HT-29 (cell line): ENCODE measurements at places on chromosomes 4 and X. TPM values are rescaled to one million over a fixed set of nuclear protein-coding genes. Genes with fewer than 3 reads are reported as not detected.

The TRIM75 gene
- not detected in 2 replicates for total RNA-seq

The ANK2 gene
- 0.03 and 0.08 TPM in 2 replicates for total RNA-seq

The ASB12 gene
- 0.05 TPM in 1 of 2 replicates, not detected in the other for total RNA-seq

The SYP gene
- 0.61 and 1.1 TPM in 2 replicates for total RNA-seq

The XPNPEP2 gene
- total RNA-seq, result not detected in 2 replicates

The RNF128 gene
- 61.5 and 69.0 TPM in 2 replicates for total RNA-seq

The ATP1B4 gene
- not detected in 2 replicates for total RNA-seq

The PUDP gene
- 3.4 and 4.6 TPM in 2 replicates for total RNA-seq

The FAM47E gene
- 2.4 and 2.9 TPM in 2 replicates for total RNA-seq

The SRPX gene
- not detected in 2 replicates for total RNA-seq

The CLCN5 gene
- 3.9 and 5.2 TPM in 2 replicates for total RNA-seq

The NKRF gene
- 6.9 and 7.8 TPM in 2 replicates for total RNA-seq

The ADH1A gene
- not detected in 2 replicates for total RNA-seq

The PLP1 gene
- not detected in 2 replicates for total RNA-seq

The GNRHR gene
- not detected in 2 replicates for total RNA-seq

The KCNIP4 gene
- not detected in 2 replicates for total RNA-seq

The FGFRL1 gene
- 74.9 and 76.9 TPM in 2 replicates for total RNA-seq

The PNMA6F gene
- total RNA-seq, result not detected in 2 replicates

The HEPH gene
- total RNA-seq, result 17.7 and 22.1 TPM in 2 replicates

The DOK7 gene
- 16.1 and 17.6 TPM in 2 replicates for total RNA-seq

The TECRL gene
- total RNA-seq, result not detected in 2 replicates

The SMIM10L2A gene
- total RNA-seq, result 0.03 and 0.08 TPM in 2 replicates

The POF1B gene
- 46.3 and 48.7 TPM in 2 replicates for total RNA-seq

The TLL1 gene
- total RNA-seq, result not detected in 2 replicates

The VSIG1 gene
- 0.26 TPM in 1 of 2 replicates, not detected in the other for total RNA-seq

The HAND2 gene
- total RNA-seq, result not detected in 2 replicates

The GABRQ gene
- not detected in 2 replicates for total RNA-seq

The PAGE2B gene
- total RNA-seq, result not detected in 2 replicates

The AWAT2 gene
- total RNA-seq, result not detected in 2 replicates

The GRIA3 gene
- not detected in 2 replicates for total RNA-seq

The RBM47 gene
- total RNA-seq, result 263 and 276 TPM in 2 replicates

The MMGT1 gene
- total RNA-seq, result 8.7 and 9.9 TPM in 2 replicates

The RNF150 gene
- total RNA-seq, result not detected in 2 replicates

The ZNF630 gene
- 0.10 and 0.68 TPM in 2 replicates for total RNA-seq

The CYP2U1 gene
- total RNA-seq, result 0.34 and 0.64 TPM in 2 replicates

The ABCG2 gene
- 51.2 and 55.5 TPM in 2 replicates for total RNA-seq

The HHIP gene
- not detected in 2 replicates for total RNA-seq

The AFM gene
- total RNA-seq, result not detected in 2 replicates

The MAGEC1 gene
- not detected in 2 replicates for total RNA-seq

The TRIM61 gene
- total RNA-seq, result not detected in 2 replicates

The NSUN7 gene
- 7.3 and 7.8 TPM in 2 replicates for total RNA-seq

The MND1 gene
- total RNA-seq, result 3.9 and 5.7 TPM in 2 replicates

The COL25A1 gene
- total RNA-seq, result not detected in 2 replicates

The ADH1C gene
- 2.7 and 5.9 TPM in 2 replicates for total RNA-seq

The DGKK gene
- not detected in 2 replicates for total RNA-seq

The TEX13C gene
- total RNA-seq, result not detected in 2 replicates

The SORCS2 gene
- not detected in 2 replicates for total RNA-seq

The USP17L12 gene
- total RNA-seq, result not detected in 2 replicates
